ENCODE measurements at places on chromosomes 11 and 22. TPM values are rescaled to one million over a fixed set of nuclear protein-coding genes. Genes with fewer than 3 reads are reported as not detected.

TEAD1 gene
- 73.8 TPM for total RNA-seq

SLC22A8 gene
- total RNA-seq, result not detected

IL10RA gene
- 4.6 TPM for total RNA-seq

ACTN3 gene
- total RNA-seq, result not detected

CEP57 gene
- total RNA-seq, result 20.0 TPM

OR8H1 gene
- total RNA-seq, result not detected

OR4C46 gene
- total RNA-seq, result not detected

IL17REL gene
- not detected for total RNA-seq

SPON1 gene
- 22.8 TPM for total RNA-seq

AIFM3 gene
- total RNA-seq, result 0.75 TPM
